GM03348 (cell line): ENCODE measurements at places on chromosomes 12 and 14.

GRCh38 chr14:35234012-35234805 is 58.0 kb upstream of the PSMA6 start:
- DNase-seq: peak; percentile 37

GRCh38 chr12:76563061-76563460 is 3.5 kb upstream of the OSBPL8 start:
- DNase-seq: no peak

DNA sequence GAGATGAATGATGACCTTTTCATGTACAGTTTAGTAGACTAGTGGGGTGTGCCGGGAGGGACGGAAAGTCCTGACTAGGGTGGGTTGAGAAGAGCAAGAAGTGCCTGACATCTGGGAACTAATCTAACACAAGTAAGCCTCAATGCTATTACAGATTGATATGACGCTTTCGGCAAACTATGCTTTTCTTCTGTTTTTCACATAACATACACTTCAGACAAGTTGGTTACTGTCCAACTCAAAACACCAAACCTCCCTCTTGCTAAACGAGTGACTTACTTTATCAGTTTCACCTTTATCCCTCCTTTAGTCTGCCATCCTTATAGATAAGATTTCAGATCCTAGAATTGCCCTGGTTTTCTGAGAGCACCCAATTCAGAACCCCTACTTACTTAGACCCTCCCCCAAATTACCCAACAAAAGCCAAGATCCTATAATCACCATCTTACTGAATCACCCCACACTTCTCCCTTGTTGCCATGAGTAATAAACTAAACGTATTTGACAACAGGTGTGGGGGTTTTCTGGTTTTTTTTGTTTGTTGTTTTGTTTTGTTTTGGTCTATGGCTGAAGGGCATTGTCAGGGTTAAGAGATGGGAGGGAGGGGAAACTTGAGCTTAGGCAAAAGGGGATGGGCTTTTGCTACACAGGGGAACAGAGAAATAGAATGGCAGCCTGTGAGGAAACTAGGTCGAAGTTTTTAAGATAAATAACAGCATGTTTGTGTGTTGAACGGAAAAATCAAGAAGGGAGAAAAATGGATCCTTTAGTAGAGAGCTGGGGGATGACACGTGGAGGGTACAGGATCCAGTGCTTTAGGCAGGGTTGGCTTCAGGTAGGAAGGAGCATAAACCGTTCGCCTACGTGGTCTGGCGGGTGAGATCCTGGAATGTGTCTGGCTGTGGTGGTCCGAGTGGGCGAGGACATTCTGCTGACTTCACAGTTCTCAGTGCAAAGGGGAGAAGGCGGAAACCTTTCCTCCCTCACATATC is 6.1 kb upstream of the PSMA3 start:
- DNase-seq: peak; percentile 22

- DNase-seq: no peak
Measured at GRCh38 chr14:97066068-97066899, 269.1 kb downstream of the VRK1 start.

DNA sequence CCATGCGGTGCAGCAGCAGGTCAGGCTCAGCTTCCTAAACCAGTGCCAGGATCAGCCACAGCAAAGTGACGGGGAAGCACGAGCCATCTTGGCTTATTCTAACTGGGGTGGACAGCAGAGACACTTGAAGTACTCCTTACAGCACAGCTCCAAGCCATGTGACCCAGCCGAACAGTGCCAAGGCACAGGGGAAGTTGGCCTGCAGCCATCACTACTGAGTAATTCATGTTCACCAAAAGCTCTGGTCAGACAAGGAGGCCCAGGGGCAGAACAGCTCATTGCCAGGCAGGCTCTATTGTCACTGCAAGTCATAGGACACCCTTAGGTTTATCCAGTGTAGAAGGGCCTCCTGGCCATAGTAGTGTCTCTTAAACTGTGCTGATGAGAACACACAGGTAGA is 23.4 kb upstream of the SLC35F4 start:
- DNase-seq: no peak

- DNase-seq: no peak
Measured at GRCh38 chr12:71694099-71694820, 8.4 kb downstream of the TMEM19 start.

GRCh38 chr14:103191844-103192243 is 68.6 kb downstream of the TNFAIP2 start:
- DNase-seq: no peak

GRCh38 chr14:56953884-56954283 is 143.6 kb upstream of the OTX2 start:
- no peak for DNase-seq
